ENCODE measurements at places on chromosomes 5 and 9. TPM values are rescaled to one million over a fixed set of nuclear protein-coding genes. Genes with fewer than 3 reads are reported as not detected.

Gene HMHB1
- total RNA-seq, result not detected

Gene DMRT3
- not detected for total RNA-seq

Gene ZDHHC11
- 2.3 TPM for total RNA-seq

Gene LECT2
- not detected for total RNA-seq

Gene KCNT1
- total RNA-seq, result not detected

Gene GLRX
- total RNA-seq, result 65.3 TPM

Gene CDKN2AIPNL
- 24.6 TPM for total RNA-seq

Gene ENC1
- 6.6 TPM for total RNA-seq

Gene VLDLR
- 26.3 TPM for total RNA-seq

Gene DND1
- total RNA-seq, result 0.19 TPM

Gene NINJ1
- total RNA-seq, result 81.6 TPM

Gene C1QTNF3
- 14.9 TPM for total RNA-seq

Gene C8G
- total RNA-seq, result not detected

Gene MLANA
- total RNA-seq, result not detected

Gene KLF9
- 117 TPM for total RNA-seq

Gene DOCK8
- 11.6 TPM for total RNA-seq

Gene CRHBP
- total RNA-seq, result 2.3 TPM

Gene AGXT2
- total RNA-seq, result not detected

Gene WASHC1
- total RNA-seq, result 10.6 TPM

Gene NXNL2
- total RNA-seq, result 1.2 TPM

Gene HAPLN1
- total RNA-seq, result 0.31 TPM
